ENCODE measurements at places on chromosomes 2 and 18. TPM values are rescaled to one million over a fixed set of nuclear protein-coding genes. Genes with fewer than 3 reads are reported as not detected.

DNA sequence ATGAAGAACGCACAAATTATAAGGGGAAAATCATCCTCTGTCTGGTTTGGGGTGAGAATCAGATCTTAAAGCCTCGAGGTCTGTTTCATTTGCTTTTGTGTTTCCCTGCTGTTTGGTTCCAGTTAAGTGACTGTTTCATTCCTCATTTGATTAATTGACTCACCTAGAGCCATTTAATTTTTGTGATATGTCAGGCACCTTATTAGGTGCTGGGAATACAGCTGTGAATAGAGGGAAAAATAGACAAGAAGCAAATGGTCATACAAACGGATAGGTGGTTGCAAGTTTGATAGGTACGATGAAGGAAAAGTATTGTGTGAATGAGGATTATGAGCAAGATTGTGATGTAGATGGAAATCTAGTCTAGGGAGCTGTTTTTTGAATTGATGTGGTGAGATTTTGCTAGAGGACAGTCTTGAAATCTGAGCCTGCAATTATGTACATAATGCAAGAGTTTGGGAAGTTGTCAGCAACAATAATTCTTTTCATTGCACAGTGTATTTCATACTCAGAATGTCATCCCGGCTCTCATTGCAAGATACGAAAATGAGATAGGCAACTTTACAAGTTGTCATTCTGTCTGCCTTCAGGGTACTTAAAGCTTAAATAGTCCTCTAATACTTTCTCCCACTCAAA is 2.2 kb downstream of the ACSL3 start:
- H3K27ac ChIP-seq = peak overlapping the region; percentile 72
- DNase-seq = peak; percentile 73
- peaks cover 72% of the 10 kb centered on the region for H3K4me1 ChIP-seq
- peaks cover 12% of the 10 kb centered on the region for H3K36me3 ChIP-seq
- no peaks in the 10 kb centered on the region for H3K27me3 ChIP-seq

- no peak overlapping the region for H3K4me3 ChIP-seq
- peaks cover 18% of the 10 kb centered on the region for H3K4me1 ChIP-seq
- 0 out of 2 replicates have a peak, but pooled peaks cover 5% of the 10 kb centered on the region for H3K27me3 ChIP-seq
- peak overlapping the region; percentile 56 for H3K27ac ChIP-seq
- DNase-seq = no peak
These were observed 26.4 kb upstream of the GALR1 start for GRCh38 chr18:77223221-77223639.

CENPA gene
- 43.6 TPM for total RNA-seq

MFSD2B gene
- 1.1 TPM for total RNA-seq

SCYGR4 gene
- total RNA-seq = not detected
